Activated T-cell treated with anti-CD3 and anti-CD28 coated beads, Interleukin-2, amount 50 U/mL, for 1 hour (primary cell): ENCODE measurements at places on chromosomes 1 and 21.

- DNase-seq: no peak
These were observed 39.6 kb upstream of the ADARB1 start for GRCh38 chr21:45034556-45035476.

DNA sequence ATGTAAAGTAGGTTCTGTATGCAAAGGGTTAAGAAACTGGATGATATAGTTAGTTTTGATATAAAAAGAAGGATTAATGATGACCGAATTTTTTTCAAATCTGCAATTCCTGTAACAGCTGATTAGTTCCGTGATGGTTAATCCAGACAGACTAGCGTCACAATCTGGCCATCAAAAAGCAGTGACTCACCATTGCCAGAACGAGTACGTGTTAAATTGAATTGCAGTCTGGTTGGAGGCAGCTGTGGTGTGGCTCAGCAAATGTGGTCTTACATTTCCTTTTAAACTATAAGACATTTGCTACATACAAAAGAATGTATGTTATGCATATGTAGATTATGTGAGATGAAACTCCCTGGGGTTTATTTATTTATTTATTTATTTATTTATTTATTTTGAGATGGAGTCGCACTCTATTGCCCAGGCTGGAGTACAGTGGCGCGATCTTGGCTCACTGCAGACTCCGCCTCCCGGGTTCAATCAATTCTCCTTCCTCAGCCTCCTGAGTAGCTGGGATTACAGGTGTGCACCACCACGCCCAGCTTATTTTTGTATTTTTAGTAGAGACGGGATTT is 139.8 kb downstream of the RYR2 start:
- DNase-seq: no peak

DNA sequence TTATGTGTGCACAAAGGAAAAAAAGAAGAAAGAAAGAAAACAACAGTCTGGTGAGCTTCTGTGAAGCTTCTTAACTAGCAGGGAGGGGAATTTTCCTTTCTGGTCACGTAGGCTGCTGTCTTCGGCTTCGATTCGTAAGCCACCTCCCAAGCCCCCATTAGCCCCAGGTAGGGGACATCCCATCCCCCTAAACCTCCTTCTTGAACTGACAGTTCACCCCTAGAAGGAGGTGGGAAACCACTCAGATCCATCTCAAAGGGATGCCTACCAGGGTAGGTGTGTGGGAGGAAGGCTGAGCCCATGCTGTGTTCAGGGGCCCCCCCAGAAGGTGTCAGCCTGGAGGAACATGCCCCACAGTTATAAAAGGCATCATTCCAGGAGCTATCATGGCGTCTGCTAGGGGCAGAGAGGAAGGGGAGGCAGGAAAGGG is 25.8 kb downstream of the CD247 start:
- DNase-seq: peak; percentile 68

GRCh38 chr1:219927298-219927955 is 930 bp downstream of the SLC30A10 start:
- no peak for DNase-seq

- no peak for DNase-seq
These were observed 251.4 kb downstream of the FAM72C start for GRCh38 chr1:143720087-143721023.

GRCh38 chr1:230892018-230892491 is 23.7 kb upstream of the C1orf198 start:
- no peak for DNase-seq

- no peak for DNase-seq
These were observed 3.7 kb downstream of the GLIS1 start for GRCh38 chr1:53735261-53735660.

DNA sequence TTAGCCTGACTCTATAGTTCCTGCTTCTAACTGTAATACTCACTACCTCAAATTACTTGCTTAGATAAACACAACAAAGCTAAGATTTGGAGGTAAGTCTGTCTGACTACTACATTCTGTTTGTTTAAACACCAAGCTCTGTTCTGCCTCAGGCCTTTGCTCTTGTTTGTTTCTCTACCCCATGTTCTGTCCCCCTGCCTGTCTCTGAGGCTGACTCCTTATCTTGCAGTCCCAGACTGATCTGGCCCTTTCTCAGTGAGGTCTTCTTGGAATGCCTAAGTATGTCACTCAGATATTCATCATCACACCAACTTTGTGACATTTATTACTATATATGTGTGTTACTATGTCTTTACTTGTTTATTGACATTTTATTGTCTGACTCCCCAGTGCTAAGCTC is 425.5 kb downstream of the LMO4 start:
- DNase-seq: no peak

- no peak for DNase-seq
These were observed 355.1 kb upstream of the CHRM3 start for GRCh38 chr1:239031310-239031709.

DNA sequence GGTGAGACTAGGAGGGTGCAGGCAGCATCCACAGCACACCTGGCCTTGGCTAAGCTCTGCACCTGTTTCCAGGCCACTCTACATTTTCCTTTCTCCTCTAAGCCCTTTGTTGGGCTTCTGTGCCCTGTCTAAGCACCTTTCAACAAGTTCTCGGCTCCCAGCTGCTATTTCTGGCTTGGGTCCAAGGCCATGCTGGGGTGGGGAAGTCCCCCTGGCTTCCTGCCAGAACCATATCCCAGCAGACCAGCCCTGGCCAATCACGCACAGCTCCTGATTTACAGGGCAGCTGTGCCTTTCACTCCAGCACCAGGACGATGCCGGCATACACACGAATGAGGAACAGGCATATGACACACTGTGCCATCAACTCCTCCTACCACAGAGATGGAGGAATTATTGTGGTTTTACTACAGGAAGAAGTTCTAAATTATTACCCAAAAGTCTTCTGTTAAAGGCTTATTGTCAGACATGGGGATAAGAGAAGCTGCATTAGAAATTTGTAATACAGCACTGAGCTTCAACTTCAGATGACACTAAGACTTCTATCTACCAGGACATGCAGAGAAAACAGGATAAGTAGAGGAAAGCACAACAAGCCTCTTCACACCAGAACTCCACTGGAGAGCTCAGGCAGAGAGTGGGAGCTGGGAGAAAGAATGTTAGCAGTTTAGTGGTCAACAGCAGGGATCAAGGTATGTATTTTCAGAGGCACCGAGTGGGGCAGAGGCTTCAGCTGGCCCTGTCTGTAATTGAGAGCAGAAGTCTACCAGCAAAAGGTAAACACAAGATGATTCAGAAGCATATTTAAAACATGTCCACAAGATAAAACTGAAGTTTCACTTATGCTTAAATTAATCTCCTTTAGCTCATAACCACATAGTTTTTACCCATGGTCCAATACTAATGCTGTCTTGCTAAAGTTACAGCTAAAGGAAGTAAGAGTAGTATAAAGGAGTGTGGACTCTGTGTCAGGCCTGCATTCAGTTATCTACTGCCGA is 37.4 kb downstream of the TRIT1 start:
- peak; percentile 79 for DNase-seq

DNA sequence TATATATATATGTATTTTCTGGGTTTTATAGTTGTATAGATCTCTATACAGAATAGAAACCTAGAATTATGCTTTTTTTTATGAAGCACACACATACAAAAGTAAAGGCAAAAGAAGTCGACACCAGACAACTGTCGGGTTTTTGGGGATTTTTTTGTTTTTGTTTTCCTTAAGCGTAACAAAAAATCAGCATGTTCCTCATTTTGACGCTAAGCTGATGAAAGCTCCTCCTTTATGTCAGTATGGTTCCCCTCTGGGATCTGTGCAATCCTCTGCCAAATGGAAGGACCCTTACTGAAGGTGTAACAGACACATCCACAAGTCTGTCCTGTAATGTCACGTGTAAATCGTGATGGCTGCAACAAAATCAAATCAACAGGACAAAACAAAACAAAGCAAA is 226.2 kb downstream of the RHOU start:
- no peak for DNase-seq

DNA sequence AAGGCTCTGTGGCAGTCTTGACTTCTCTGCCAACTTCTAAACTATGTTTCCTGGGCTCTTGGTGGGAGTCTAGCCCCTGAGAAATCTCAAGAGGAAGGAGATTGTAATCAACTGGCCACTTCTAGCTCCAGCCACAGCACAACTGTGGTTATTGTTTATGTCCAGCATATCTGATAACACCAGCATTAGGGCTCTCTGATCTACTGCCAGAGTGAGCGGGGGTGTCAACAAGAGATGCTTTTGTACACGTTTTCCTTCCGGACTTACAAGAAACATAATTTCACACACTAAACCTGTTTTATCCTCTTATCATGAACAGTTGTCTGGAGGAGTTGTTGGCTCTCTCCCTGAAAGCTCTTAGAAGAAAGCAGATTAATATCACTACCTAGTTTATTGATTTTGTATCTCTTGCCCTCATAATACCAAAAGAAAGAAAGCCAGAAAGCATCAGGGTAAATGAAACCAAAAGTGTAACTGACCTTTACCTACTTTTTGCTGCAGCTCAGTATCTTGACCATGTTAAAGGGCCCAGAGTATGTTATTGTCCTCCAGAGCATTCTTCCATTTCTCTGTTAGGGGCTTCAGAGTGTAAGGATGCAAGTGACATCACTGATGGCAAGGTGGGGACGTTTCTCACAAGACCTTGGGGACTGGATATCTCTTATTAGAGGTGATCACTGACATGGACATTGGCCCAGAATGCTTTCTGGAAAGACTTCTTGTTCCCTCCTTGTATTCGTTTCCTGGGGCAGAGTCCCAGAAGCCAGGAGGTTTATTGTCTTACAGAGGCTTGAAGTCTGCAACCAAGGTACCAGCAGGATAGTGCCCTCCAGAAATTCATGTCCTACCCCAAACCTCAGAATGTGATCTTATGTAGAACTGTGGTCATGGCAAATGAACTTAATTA is 9.6 kb upstream of the SH2D1B start:
- no peak for DNase-seq

DNA sequence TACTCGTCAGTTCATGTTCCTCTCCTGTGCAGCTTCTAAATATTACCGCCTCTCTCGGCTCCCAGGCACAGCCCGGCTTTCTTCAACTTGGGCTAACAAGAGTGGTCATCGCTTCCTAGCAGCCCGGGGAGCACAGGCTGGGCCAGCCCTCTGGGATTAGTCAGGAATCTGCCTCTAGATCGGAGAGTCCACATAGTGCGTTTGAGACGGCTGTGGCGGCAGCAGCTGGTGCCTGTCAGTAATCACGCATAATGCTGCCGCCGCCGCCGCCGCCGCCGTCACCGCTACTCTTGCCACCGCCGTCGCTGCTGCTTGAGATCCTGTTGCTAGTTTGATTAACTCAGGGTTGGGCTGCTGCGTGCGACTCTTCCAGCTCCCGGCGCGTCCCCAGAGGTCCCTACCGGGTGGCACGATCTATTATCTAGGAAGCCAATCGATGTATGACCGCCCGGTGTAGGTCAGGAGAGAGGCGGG is at the start of gene RXRG:
Gene RXRG (minus strand): TSS at position 230 of the 474 bp plus-strand sequence. CDS start 233 bp downstream, outside the sequence.
- peak; percentile 29 for DNase-seq

DNA sequence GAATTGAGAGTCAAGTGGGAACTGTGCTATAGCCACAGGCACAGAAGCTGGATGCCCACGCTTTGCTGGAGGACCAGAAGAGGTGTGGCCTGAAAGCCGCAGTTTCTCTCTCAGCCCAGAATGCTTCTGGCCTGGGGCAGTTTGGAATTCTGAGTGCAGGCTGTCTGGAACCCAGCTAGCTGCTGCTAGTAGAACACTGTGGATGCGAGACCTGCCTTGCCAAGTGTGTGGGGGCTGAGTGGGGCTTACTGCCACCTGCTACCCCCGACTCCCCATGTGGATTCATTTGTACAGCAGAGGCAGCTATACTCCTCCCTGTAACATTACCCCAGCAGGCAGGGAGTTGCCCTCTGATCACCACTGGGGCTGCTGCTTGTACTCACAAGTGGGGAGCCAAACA is 12.2 kb downstream of the ADAMTS1 start:
- no peak for DNase-seq

DNA sequence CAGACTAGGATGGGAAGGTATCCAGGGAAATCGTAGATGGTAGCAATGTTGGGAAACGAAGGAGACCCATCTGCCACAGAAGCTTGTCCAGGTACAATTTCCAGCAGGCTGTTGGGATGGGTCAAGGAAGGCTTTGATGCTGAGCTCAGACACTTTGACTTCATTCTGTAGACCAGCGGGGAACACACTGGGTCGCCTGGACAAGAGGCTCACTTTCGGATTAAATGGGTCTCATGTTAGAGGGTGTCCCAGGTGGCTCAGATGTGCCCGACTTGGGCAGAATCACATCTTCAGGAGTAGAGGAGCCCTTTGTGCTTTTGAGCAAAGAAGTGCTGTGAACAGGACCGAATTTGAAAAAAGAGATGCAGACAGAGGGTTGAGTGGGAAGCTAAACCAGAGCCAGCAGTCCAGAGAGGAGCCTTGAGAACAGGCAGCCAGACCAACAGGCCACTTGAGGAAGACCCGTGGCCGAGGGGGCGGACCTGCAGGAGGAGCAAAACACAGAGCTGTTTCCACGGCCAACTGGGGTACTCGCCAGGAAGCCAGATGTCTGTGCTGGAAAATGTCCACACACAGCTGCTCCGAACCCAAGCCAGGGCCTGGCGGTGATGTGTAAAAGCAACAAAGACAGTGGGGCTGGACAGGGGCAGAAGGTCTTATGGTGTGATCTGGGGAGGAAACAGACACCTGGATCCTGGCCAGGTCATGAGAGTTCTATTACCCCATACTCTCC is 146.9 kb downstream of the AJAP1 start:
- no peak for DNase-seq

GRCh38 chr1:232917053-232917452 is 33.4 kb upstream of the NTPCR start:
- DNase-seq: no peak

DNA sequence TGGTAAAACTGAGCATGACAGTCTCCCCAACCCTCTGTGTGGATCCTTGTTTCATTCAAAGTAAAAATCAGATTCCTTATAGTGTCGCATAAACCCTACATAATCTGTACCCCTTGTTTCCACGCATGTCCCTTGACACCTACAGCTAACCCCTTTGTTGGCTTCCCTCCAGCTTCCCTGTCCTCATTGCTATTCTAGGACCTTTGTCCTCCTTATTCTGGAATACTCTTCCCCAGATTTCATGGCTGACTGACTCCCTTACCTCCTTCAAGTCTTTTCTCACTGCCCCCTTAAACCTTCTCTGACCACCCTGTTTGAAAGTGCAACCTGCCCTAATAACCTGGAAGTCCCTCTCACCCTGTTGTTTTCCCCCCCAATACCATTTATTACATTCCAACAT is 4.0 kb downstream of the RNF11 start:
- DNase-seq: no peak

- no peak for DNase-seq
These were observed 28.8 kb downstream of the AKT3 start for GRCh38 chr1:243821177-243821680.
